ENCODE measurements at places on chromosomes 2 and 18.
A peak's percentile ranks its signal among the peaks of the same experiment; 100 is the strongest.

DNA sequence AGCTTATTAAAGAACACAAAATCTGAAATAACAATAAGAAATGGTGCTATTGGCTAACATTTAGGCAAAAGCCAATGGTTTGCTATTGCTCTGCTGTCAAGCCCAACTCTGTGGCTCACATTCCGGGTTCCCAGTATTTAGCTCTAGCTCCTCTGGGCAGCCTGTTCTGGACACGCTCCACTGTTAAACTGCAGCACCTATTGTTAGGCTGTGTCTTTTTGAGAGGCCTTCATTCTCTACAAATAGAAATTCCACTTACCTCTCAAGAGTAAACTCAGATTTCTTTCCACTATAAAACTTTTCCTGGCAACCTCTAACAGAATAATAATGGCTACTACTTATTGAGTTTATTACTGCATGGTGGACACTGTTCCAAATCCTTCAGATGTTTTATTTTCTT lies 3.7 kb upstream of the KLHL14 start:
- no peak for DNase-seq

GRCh38 chr2:217655651-217656050 lies 347.1 kb downstream of the TNS1 start:
- DNase-seq = no peak

- DNase-seq = no peak
These were observed 113.0 kb downstream of the MEIS1 start for GRCh38 chr2:66547887-66548286.

- DNase-seq = no peak
These were observed 9.6 kb upstream of the MMADHC start for GRCh38 chr2:149597050-149597667.

DNA sequence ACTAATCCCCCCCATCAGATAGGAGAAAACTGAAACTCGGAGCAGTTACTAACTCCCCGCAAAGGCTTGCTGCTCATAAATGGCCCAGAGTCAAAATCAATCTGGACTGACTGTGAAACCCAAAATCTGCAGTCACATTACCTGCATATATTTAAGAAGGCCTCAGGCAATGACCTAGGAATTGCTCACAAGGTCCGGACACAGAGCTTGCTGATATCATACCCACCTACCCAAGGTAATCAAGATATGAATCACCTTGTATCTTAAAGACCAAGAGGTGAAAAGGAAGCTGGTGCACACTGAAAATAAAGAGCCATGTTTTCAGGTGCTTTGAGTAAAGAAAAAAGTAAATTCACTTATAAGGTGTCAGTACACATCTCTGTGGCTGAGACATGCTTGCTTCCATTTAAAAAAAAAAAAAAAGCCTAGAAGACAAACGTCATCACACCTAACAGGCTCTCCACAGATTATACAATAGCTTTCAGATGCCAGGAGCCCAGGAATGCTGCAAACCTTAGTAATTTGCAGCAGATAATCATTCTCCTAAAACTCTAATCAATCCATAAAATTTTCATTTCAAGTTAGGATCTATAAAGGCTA lies 195.4 kb downstream of the ZEB2 start:
- DNase-seq = no peak

DNA sequence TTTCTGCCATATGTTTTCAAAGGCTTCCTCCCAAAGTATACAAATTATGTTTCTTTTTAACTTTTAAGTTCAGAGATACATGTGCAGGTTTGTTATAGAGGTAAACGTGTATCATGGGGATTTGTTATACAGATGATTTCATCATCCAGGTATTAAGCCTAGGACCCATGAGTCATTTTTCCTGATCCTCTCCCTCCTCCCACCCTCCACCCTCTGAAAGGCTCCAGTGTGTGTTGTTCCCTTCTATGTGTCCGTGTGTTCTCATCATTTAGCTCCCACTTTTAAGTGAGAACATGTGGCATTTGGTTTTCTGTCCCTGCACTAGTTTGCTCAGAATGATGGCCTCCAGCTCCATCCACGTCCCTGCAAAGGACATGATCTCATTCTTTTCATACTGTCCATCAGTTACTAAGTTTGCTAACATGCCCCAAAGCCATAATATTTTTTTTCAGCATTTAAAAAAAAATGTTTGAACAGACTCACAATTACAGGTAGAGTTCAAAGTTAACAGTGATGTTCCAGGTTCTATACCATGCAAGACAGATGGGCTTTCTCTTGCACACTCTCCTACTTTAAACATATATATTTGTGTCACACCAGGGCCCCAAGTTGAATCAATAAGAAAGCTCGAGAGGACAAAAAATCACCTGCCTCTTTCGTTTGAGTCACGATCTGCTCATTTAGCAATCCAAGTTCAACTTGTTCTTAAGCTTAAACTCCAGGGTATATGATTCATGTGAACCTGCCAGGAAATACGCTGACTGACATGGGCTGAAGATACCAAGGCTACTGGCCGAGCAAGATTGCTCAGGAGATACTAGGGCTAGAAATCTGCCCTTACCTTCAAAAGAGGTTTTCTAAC lies 77.6 kb downstream of the AP1S3 start:
- DNase-seq = peak; percentile 67

Measured in RPMI7951 (cell line).